Chondrocyte (in vitro differentiated cells): ENCODE measurements at places on chromosomes 5 and 9. TPM values are rescaled to one million over a fixed set of nuclear protein-coding genes. Genes with fewer than 3 reads are reported as not detected.

BARHL1 gene
- not detected in 3 replicates for total RNA-seq

SNCAIP gene
- total RNA-seq: 1.2 to 2.6 TPM (median 1.6 TPM) in 3 replicates

DNA sequence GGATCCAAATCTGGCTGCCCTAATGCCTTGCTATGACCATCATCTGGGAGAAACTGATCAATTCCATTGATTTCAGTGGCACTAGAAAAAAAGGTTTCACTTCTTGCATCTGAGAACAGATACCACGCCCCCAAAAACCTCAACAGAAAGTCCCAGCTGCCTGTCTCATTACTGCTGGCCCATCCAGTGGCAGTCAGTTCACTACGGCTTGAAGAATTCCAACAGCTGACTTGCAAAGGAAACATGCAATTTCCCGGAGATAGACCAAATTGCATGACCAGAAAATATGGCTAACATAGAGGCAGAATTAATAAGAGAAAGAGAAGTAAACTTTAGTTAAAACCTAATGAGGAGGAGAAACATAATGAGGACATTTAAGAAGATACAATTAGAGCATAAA, 48.6 kb downstream of the UGCG start:
- no peak for DNase-seq

DNA sequence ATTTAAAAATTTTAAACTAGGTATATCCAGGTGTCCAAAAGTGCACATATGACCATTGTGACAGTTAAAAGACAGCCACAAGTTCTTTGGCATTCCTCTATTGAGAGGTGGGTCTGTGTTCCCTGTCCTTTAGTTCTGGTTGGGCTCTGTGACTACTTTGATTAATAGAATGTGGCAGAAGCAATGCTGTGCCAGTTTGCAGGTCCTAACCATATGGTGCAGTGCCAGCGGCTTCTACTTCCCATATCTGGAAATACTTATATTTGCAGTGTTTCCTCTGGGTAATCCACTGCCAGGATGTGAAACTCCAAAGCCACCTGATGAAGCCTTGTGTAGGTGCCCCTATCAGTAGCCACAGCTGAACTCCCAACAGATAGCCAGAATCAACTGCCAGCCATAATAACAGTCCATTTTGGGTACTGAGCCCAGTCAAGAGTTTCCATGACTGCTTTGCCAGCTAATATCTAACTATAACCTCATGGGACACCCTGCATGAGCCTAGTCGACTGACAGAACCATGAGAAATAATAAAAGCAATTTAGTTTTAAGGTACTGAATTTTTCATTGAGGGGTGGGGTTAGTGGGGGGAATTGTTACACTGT, 361.0 kb upstream of the SEMA6A start:
- no peak for DNase-seq

GRCh38 chr5:95718203-95718602, 12.9 kb upstream of the RHOBTB3 start:
- DNase-seq: no peak

NRARP gene
- 0.39 to 6.9 TPM (median 6.7 TPM) in 3 replicates for total RNA-seq

- no peak for DNase-seq
Observed at GRCh38 chr5:38257308-38258041, 884 bp upstream of the EGFLAM start.
